T follicular helper cell (primary cell): ENCODE measurements at places on chromosomes 3 and 15.

DNA sequence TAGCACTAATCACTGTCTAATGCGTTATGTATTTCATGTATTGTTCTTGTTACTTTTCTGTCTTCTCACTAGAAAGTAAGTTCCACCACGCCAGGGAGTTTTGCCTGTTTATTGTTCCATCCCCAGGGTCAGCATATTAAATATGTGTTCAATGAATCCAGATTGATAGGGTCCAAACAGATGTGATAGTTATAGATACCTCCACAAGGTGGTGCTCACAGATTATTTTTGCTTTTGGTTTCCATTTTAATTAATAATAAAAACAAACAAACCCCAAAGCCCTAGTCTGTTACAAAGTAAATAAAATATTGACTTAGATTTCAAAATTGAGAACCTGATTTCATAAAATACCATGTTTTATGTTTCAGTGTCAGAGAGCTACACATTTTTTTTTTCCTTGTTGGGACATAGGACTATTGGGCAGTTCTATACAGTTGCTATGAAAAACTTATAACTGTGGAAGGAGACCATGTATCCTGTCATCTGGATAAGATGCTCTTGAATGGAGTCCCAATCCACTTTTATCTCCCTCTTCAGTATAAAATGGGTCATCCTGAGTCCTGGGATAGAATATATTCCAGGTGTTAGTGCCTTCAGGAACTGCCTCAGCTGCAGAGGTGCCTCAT lies 12.4 kb downstream of the OTOL1 start:
- no peak for DNase-seq

DNA sequence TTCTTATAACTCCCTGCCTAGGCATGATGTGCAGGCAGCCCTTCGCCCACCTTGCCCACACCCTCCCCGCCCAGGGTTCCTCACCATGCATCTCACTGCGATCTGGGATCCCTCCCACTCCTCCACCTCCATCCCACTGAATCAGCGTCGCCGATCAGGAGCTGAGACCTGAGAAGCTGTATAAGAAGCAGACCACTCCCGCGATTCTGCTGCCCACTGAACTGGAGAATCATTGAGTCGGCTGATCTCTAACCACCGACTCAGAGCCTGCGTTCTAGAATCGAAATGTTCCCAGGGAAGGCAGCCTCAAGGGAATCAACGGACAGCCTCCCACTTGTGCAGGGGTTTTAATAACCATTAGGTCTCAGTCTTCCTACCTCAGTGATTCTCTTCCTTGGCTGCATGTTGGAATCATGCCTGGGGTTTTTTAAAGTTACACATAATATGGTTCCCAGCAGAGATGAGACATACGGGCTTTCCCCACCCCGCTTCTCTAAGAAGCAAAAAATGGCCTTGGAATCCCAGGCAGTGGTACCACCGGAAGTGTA lies 60.2 kb downstream of the TMEM44 start:
- DNase-seq = no peak

DNA sequence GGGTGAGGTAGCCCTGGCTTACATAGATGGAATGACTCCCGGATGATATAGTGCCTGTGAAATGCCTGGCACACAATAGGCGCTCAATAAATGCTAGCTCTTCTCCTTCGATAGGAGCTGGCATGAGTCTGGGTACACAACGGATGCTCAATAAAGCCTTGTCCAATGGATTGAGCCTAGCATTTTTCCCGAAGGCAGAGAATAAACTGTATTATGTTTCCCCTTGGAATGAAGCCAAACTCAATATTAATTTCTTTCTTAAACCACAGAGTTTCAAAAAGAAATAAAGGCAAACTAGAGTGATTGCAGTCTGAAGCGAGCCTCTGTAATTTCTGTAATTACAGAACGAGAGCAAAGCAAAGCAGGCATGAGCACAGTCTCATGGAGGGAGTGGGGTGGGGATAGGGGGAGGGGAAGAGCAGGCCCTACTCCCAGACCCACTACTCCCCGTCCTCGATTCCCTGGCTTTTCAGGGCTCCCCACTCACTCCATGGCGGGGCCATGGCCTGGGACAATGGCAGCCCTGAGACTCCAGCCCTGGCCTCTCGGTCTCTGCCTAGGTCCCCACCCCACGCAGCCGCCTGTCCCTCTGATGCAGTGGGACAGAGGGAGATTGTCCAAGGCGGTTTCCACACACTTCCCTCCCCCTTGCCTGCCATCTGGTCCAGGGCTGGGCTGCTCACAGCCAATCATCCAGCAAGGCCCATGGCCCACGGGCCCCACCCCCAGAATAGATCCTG lies 18.0 kb downstream of the SLC6A1 start:
- DNase-seq = no peak

- DNase-seq = no peak
Observed at GRCh38 chr3:77690284-77690845, 650.5 kb downstream of the ROBO2 start.

DNA sequence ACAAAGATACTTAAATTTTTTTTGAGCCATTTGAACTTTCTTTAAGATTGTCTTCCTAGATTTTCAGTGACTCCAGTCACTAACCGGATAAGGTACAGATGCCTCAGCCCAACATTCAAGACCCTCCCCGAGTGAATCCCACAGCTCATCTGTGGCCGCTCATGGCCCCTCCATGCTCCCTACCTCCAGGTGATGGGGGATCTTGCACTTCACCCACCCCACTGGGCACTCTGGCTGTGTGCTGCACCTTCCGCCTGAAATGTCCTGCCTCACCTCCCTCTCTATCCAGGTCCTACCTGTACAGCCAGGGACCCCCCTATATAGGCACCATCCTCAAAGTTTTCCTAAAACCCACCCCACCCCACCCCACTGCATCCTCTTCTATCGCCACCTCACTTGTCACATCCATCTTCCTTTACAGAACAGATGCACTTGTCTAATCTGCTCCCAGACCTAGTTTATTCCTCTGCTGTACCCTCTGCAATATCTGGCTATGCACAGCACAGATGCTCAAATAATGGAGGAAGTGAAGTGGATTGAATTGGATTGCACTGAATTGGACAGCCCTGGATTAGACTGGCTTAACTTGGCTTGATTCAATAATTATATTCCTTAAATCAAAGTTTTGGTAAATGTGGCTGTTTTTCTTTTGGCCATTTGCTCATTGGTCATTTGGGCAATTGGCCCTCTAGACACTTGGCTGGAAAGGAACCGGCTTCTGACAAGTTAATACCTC lies 24.5 kb downstream of the NTRK3 start:
- DNase-seq = no peak

- DNase-seq = no peak
Observed at GRCh38 chr3:177441813-177442646, 244.7 kb upstream of the TBL1XR1 start.

DNA sequence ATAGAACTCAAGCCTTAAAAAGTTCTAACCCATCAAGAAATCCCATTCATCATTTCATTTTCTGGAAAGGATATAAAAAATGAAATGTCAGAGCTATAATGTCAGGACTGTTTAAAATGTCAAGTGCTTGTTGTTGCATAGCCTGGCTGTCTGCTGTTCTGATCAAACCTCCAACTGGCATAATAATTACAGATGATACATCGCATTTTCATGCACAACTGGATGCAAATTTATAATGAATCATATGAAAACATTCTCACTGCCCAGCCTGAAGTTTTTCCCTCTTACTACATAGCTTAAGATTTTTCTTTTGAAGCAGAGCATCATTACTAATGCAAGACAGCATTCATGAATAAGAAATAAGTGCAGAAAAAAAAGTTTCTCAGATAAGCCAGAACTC lies 46.5 kb downstream of the GUCA1C start:
- DNase-seq = no peak

GRCh38 chr3:965826-966225 lies 127.0 kb upstream of the CNTN6 start:
- no peak for DNase-seq

DNA sequence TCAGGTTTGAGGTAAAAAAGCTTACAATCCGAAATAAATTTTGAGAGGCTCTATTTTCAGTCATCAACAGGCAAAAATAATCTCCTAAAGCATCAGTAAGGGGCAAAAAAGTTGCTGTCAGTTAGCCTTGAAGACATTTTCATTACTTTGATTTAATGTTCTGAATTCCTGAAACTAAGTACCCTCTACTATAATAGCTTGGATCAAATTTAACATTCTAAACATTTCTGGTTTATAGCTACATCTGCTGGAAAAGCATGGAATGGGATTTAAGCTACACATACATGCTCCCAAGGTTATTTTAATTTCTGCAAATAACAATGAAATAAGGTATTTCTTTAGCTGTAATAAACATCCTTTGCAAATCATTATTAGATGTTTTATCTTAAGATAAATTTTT lies 245.4 kb downstream of the ULK4 start:
- DNase-seq = no peak

DNA sequence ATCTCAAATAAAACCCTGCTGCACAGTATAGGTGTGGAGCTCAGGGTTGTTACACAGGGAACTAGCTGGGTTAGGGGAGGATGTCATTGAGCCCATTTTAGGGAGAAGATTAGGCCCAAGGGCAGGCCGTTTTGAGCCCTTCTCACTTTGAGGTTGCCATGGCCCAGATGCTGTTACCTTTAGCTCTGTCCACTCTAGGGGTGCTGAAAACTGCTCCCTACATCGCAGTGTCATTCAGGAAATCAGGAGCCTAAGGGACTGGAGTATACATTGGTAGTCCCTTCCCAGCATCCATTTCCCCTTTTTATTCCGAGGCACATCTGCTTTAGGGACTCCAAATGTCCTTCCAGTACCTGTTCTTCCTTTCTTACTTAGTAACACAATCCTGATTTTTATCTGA lies 79.0 kb upstream of the SELENOK start:
- no peak for DNase-seq

DNA sequence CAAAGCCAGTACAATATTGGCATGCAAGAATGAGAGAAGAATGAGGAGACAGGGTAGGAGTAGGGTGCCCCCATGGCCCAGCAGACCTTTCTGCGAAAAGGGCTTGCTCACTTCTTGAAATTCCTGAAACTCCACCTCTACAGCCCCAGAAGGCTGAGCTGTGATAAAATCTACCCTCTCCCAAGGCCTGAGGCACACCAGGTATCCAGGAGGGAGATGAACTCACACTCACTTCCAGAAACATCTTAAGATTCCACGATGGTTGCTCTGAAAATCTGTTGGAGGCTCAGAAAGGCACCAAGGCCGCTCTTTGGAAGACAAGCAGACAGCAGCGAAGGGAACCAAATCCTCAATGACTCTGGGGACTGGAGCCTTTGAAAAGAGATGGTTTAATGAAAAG lies 297.5 kb downstream of the UACA start:
- no peak for DNase-seq

DNA sequence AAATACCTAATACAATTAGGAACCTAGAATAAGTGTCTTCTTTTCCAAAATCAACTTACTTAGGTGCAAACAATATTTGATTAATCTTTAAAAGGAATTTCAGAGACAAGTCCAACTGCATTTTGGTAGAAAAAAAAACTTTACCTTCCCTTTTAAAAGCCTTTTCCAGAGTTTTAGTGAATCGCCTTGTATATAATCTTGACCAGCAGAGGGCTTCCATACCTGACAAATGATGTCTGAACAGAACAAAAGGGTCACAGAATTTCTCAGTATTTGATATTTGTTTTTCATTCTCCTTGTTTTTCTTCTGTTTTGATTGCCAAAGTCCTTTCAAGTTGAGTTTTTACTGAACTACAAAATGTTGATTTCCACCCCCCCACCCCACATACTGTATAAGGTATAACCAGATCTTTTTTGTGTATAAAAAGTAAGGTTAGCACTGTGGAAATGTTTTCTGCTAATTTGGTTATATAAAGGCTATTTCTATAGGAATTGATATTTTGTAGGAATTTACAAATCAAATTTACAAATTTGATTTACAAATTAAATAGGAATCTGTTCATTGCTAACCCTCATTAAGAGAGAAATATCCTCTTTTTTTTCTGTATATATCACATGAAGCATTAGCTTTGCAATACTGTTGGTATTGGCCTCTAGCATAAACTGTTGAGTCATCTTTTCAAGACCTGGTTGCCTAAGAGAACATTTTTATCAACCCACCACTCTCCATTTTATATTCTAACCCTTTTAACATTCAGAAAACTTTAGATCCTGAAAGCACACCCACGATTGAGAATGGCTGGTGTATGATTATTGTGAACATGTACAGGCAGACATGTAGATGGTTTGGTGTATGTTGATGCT lies 464.1 kb upstream of the RARB start:
- no peak for DNase-seq

DNA sequence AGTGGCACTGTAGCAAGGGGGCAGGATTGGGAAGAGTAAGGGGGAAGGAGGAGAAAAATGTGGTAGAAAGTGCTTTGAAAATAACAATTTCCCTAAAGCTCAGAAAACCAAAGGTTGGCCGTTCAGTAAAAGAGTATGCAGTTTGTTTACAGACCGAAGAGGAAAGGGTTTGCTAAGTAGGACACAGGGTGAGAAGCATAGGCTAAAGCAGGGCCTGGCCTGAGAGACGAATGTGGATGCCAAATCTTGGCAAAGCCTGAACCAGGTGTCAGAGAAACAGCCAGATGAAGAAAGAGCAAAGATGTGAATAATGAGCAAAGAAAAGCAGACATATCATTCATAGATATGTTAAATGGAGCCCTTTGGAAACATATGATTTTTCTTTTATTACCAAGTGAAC lies 17.1 kb downstream of the NEK10 start:
- no peak for DNase-seq

DNA sequence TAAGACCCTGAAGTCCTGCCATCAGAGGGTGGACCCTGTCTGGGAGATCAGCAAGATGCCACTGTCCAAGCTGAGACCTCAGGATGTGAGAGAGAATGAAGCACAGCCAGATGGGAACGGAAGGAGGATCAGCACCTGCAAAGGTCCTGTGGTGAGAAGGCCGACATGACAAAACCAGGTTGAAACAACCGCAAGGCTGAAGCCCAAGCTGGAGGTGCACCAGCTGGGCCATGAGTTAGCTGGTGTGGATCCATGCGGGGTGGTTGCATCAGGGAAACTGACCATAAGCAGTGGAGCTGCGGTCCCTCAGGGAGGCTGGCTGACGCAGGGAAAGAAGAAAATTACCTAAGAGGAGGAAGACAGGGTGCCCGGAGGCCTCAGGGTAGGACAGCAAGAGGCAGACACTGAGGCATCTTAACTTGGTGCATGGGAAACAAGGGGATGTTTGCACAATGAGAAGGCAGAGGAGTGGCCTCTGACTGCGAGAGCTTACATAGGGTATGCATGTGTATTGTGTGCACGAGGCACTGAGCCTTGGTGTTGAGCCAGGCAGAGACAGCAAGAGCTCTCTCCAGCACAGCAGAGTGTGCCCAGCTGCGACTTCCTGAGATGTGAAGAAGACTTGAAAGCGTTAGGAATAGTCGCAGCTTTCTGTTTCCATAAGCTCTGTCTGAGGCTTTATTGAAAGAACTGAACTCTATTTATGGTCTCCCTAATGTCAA lies 497.7 kb downstream of the OCA2 start:
- no peak for DNase-seq
